Posterior vena cava (tissue), 2 donors: ENCODE measurements at places on chromosomes 1 and 21. TPM values are rescaled to one million over a fixed set of nuclear protein-coding genes. Genes with fewer than 3 reads are reported as not detected.

Gene AADACL3
- not detected for total RNA-seq

Gene COL16A1
- 93.3 TPM for total RNA-seq

Gene OR2L3
- not detected for total RNA-seq

- DNase-seq, result no peak
These were observed 661 bp upstream of the OSCP1 start for GRCh38 chr1:36450919-36451305.

DNA sequence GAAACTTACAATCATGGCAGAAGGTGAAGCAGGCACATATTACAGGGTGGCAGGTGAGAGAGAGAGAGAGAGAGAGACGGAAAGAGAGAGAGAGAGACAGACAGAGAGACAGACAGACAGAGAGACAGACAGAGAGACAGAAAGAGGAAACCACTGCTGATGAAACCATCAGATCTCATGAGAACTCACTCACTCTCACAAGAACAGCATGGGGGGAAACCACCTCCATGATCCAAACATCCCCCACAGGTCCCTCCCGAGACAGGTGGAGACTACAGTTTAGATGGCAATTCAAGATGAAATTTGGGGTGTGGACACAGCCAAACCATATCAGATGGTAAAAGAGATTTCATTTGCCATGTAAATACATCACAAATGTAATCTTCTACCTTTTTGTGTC, 708.1 kb downstream of the MRPL39 start:
- DNase-seq, result no peak

DNA sequence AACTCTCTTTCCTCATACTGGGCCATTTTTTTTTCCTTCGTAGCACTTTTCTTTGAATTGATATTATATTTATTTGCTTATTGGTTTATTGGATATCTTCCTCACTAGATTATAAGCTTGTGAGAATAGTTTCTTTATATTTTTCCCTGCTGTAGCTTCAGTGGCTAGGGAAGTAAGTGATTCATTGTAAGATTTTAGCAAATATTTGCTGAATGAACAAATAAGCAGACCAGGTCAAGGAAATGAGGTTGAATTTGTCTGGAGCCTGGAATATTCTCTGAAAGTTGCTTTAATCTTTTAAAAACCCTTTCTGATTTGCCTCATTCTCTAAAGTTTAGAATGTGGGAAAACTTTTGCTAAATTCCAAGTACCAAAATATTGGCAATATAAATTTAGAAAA, 80.2 kb downstream of the RABGAP1L start:
- DNase-seq, result no peak

DNA sequence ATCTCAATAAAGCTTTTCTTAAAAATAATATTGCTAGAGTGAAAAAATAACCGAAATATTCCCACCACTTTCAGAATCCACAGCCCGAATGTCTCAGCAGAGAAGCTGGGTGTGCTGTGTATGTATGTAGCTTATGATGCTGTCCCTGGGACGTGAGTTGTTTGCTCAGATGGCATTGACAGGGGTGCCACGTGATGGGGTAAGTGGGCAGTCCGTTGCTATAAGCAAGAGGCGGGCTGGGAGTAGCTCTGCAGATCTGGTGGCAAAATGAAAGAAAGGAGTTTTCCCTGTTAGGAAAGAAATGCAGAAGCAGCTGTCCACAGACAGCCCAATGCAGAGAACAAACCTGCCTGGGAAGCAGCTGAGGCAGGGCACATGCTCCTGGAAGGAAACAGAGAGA, 3.8 kb upstream of the FAM20B start:
- no peak for DNase-seq

GRCh38 chr1:244854166-244854565, 10.2 kb downstream of the HNRNPU start:
- DNase-seq, result no peak

GRCh38 chr1:2050793-2051682, 827 bp downstream of the PRKCZ start:
- DNase-seq, result no peak

Gene C1QTNF12
- 4.1 TPM for total RNA-seq

- no peak for DNase-seq
These were observed at the start of gene HES2 for GRCh38 chr1:6419804-6420453. Gene HES2 (minus strand): TSS chr1:6419919. CDS start chr1:6419820, 99 bp downstream.

DNA sequence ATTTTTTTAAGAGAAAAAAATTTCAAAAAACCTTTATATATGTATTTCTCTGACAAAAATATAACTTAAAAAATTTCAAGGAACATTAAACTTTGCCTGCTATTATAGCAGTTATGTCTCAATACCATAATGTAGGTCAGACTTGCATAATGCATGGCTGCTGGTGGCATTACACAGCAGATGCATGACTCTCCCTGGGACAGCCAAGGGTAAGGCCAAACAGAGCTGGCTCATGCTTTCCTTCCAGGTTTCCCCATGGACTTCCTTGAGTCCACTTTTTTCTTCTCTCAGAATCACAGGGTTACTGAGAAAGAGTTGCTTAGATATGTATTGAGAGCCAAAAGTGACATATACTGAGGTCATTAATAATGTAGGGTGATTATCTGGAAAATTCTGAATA, 43.7 kb downstream of the RHOU start:
- no peak for DNase-seq

- no peak for DNase-seq
These were observed 85.9 kb downstream of the PTPRU start for GRCh38 chr1:29322147-29322694.

- DNase-seq, result no peak
These were observed 348.7 kb downstream of the RWDD3 start for GRCh38 chr1:95582746-95583145.

Gene OR2L13
- not detected for total RNA-seq

DNA sequence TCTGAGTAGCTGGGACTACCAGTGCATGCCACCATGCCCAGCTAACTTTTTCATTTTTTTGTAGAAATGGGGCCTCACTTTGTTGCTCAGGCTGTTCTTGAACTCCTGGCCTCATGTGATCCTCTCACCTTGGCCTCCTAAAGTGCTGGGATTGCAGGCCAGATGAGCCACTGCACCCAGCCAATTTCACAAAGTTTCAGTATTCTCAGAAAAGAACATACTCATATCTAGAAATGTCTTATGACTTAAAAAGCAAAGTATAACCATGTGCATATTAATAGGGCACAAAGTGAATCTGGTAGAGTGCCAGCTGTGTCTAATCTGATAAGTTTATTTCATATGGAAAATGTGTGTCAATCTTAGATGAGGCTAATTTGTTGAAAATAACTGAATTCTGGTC, 87.5 kb upstream of the CACYBP start:
- no peak for DNase-seq

Gene CACNA1S
- 0.14 TPM for total RNA-seq

DNA sequence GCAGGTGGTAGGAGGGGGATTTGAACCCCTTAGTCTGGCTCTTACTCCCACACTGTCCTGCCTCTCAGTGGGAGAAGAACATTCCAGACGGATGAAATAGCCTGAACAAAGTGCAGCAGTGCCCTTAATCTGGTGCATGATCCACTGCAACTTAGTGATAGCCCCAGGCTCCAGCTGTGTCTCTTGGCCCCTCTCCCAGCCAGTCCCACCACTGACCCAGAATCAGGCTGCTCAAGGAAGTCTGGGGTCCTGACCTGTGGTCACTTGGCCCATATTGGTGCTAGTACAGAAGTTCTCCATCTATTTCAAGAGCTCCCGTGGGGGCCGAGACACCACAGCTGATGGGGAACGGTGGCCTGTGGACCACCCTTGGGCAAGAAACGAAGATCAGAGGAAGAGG, 255.0 kb downstream of the KAZN start:
- peak; percentile 29 for DNase-seq

Gene NEGR1
- total RNA-seq, result 27.9 TPM

- peak; percentile 11 for DNase-seq
These were observed 33.3 kb downstream of the MATN1 start for GRCh38 chr1:30689901-30690645.

GRCh38 chr1:206891412-206891811, 5.8 kb upstream of the IL24 start:
- no peak for DNase-seq

Gene CCDC190
- 0.37 TPM for total RNA-seq

Gene RHD
- not detected for total RNA-seq

Gene RAD54L
- 0.60 TPM for total RNA-seq

Gene IQGAP3
- 0.43 TPM for total RNA-seq

DNA sequence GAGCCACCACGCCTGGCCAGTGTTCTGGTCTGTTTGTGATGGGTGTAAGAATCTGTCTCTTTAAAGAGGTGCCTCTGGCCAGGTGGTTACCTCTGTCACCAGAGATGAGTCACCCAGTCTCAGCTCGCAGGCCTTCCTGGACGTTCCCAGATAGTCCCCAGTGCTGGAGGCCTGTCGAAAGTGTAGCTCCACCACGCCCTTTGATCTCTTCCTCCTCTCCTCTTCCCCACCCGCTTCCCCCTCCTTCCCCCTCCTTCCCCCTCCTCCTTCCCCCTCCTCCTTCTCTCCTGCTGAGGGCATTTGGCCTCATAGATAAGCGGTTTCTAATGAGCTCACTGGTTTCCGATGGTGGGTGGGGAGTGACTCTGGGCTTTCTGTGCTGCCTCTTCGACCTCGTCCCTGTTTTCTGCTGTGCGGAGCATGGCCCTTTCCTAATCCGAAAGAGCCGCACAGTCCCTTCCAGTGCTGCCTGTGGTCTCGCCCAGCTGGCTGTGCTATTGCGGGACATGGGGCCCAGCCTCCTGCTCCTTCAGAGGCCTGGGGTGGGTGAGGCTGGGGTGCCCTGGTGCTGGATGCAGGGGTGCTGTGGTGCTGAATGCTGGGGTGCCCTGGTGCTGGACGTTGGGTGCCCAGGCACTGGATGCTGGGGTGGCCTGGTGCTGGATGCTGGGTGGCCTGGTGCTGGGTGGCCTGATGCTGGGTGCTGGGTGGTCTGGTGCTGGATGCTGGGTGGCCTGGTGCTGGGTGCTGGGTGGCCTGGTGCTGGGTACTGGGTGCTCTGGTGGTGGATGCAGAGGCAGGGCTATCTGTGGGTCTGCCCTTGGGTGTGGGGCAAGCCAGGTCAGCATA, 19.2 kb downstream of the AGPAT3 start:
- peak; percentile 72 for DNase-seq

Gene OLIG2
- not detected for total RNA-seq

DNA sequence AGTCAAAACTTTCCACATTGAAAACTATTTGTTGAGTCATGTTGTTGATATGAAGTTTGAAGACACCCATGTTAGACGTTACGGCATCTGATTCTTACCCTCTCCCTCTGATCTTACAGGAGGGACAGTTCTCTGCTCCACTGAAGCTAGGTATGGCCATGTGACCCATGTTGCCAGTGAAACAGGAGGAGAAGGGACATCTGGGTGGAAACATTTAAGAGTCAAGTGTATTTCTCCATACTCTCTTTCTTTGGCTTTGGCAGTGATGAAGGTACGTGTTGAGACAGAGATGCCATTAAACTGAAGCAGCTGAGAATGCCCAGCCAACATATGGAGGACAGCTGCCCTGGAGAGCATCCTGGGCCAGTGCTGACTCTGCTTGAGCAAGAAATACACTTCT, 198.4 kb upstream of the PTGFR start:
- DNase-seq, result no peak

Gene SHISAL2A
- total RNA-seq, result not detected

DNA sequence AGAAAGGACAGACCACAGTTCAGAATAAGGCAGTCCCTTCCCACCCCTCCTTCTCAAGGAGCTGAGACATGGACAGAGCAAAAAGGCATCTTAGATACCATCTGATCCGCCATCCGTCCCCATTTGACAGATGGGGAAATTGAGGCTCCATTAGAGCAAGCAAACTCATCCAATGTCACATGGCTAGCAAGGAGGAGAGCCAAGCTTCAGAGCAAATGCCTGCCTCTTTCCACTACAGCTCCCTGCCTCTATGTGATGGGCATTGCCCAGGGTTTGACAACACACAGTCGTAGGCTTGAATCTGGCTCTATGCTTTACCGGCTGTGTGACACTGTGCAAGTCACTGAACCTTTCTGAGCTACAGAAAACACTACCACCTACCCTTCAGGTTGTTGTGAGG, 3.9 kb downstream of the SLC30A2 start:
- no peak for DNase-seq

- peak; percentile 95 for DNase-seq
These were observed 7.7 kb upstream of the MPZL1 start for GRCh38 chr1:167714098-167714438.

Gene LCE2A
- not detected for total RNA-seq

GRCh38 chr1:235503403-235504121, 690 bp downstream of the B3GALNT2 start:
- peak; percentile 87 for DNase-seq

Gene CLCNKB
- total RNA-seq, result 0.88 TPM

- DNase-seq, result peak; percentile 98
These were observed 49.8 kb downstream of the ARHGEF16 start for GRCh38 chr1:3504151-3504821.
